Osteoblast (primary cell): ENCODE measurements at places on chromosomes 6 and 20.

- DNase-seq = no peak
Measured at GRCh38 chr6:12791371-12791770, 74.8 kb downstream of the PHACTR1 start.

GRCh38 chr6:128070406-128070805 lies 169.5 kb upstream of the THEMIS start:
- DNase-seq = no peak

- DNase-seq = no peak
Measured at GRCh38 chr20:18922898-18923297, 109.3 kb downstream of the SCP2D1 start.

DNA sequence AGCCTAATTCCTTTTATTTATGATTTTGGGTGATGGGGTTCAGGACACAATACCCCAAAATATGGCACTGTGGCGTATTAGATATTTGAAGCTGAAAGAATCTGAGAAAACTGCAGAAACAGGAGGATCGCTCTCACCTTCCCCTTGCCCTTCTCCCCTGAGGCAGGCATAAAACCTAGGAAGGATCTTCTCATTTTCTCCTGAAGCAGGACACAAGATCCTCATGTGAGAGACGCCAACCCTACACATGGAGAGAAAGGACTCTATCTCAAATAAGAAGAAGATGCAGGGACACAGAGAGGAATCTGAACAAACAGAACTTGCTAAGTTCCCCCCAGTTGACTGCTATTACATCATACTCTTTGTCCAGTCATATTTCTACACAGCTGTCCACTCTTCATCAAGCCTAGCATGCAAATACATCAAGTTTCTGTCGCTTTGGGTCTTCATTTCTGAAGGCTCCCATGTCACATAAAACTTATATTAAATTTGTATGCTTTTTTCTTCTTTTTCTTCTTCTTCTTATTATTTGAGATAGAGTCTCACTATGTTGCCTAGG lies 109.0 kb downstream of the DTNBP1 start:
- DNase-seq = no peak

GRCh38 chr20:50331469-50332363 lies 141.1 kb downstream of the CEBPB start:
- no peak for DNase-seq

- peak; percentile 50 for DNase-seq
Measured at GRCh38 chr20:5580940-5581708, 169.1 kb upstream of the SHLD1 start.

- DNase-seq = no peak
Measured at GRCh38 chr20:52838510-52839241, 133.5 kb upstream of the TSHZ2 start.

GRCh38 chr20:58647162-58647795 lies 3.8 kb upstream of the STX16 start:
- no peak for DNase-seq

- no peak for DNase-seq
Measured at GRCh38 chr6:94052749-94053148, 633.4 kb upstream of the EPHA7 start.

DNA sequence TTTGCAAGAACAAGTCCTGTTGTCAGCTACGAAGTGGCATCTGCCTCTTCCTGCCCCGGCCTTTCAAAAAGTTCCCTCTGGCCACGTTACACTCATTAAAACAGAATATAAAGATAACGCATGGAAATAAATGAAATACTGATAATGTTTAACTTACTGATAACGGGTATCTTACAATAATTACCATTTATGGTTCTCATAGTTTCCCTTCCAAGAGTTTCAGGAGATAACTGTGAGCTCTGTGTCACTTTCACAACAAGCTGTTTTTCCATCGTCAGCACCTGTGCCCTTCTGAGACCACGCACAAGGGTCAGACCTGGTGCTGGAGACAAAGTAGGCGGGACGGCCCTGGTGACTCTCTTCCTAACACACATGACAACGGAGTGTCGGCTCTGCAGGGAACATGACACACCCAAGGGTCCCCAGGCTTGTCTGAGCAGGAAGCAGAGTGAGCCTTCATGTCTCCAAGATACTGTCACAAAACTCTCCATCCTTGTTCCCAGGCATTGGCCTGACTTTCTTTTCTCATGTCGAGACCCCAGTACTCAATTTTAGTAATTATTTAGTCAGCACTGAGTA lies 86.2 kb upstream of the THBS2 start:
- DNase-seq = no peak

GRCh38 chr20:8346700-8347270 lies 214.7 kb downstream of the PLCB1 start:
- no peak for DNase-seq
